ENCODE measurements at places on chromosomes 12 and 14.

DNA sequence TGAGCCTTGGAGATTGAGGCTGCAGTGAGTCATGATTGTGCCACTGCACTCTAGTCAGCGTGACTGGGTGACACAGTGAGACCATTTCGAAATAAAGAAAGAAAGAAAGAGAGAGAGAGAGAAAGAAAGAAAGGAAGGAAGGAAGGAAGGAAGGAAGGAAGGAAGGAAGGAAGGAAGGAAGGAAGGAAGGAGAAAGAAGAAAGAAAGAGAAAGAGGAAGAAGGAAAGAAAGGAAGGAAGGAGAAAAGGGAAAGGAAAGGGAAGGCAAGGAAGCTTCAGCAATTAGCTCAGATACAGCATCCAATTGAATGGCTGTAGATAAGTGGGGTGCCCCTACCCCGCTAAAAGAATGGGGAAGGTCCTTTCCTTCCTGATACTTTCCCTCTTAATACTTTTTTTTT is 9.5 kb upstream of the NAA30 start:
- DNase-seq: no peak

GRCh38 chr12:115295886-115296285 is 611.9 kb upstream of the TBX3 start:
- DNase-seq: no peak

DNA sequence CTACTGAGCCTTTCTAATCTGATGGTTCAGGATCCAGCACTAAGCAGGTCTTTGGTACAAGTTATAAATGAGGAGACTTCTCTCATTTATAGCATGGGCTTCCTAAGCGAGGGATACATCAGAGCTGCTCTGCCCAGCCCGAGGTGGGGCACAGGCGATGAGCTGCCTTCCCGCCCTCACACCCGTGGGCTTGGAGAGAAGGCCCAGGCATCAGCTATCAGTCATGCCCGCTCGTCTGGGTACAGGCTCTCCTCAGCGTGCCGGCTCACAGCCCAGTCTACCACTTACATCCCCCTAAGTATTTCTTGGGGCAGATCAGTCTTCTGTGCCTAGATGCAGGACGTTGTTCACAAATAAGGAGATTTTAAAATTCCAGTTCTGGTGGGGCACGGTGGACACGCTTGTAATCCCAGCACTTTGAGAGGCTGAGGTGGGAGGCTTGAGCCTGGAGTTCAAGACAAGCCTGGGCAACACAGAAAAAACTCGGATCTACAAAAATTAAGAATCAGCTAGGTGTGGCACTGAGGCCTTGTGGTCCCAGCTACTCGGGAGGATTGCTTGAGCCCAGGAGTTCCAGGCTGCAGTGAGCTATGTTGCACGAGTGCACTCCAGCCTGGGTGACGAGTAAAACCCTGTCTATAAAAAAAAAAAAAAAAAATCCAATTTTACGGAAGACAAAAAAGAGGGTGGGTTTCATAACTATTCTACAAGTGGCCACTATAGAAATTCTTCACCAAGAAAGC is 57.0 kb downstream of the CCDC88C start:
- DNase-seq: no peak

- no peak for DNase-seq
Observed at GRCh38 chr12:32476446-32476845, 77.1 kb downstream of the FGD4 start.

DNA sequence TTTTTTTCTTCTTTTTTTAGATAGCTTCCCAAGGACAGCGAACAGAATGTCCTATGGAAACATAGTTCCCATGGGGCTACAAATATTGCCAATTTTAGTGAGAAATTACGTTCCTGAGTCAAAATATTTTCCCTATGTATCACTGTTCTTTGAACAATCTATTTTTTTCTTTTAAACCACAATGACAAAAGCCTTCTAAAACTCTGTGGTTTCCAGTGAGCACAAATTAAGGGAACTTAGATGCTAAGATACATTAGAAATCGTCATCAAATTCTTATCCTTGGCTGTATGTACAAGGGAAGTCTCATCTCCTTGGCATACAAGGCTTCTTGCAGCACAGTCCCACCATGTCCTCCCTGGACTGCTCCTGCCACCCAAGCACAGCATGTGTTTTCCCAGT is 17.9 kb downstream of the CPM start:
- DNase-seq: no peak

DNA sequence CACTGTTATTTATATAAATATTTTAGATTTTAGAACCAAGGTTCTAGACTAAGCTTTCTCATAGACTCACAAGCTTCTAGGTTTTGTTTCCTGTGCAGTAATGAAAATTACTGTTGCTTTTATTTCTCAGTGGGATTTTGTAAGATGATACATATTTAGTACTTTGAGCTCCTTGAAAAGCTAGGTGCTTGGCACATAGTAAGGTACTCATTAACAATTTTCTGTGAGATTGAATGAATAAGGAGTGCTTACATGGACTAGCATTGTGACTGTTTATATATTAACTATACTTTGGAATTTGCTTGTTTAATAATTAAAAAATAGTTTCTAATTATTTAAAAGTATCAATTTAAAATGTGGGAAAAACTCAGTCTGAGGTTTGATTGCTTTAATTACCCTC is 85.7 kb downstream of the MIA2 start:
- no peak for DNase-seq

DNA sequence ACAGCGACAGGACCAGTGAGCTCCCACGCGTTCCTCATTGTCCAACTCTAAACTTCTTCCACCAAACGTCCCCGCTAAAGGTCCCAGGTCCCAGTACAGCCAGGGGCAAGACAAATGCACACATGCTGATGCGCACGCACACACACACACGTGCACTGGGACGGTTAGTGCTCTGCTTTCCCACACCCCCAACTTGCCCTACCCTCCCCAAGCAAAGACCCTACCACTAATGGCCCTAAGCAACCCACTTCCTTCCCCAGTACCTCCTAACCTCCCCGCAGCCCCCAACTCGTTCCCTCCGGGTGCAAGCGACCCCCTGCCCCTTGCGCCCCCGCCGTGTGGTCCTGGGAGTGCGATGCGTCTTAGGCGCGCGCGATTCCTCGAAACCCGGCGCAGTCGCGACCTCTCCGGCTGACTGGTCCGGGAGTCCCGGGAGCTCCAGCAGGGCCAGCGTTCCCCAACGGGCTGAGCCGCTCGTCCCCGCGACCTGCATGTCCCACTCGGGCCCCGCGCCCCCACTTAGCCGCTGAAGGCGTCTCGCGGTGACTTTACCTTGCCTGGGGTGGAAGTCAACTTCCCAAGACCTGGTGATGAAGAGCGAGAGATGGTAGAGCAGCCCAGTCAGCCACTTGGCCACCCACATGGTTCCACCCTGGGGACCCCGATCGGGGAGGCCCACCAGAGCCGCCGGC is 578 bp downstream of the ADAMTS20 start:
- no peak for DNase-seq

- DNase-seq: no peak
Observed at GRCh38 chr12:55676707-55677106, 31.0 kb downstream of the ITGA7 start.

- DNase-seq: no peak
Observed at GRCh38 chr14:47507861-47508260, 167.5 kb downstream of the MDGA2 start.

- no peak for DNase-seq
Observed at GRCh38 chr12:131473741-131474709, 236.9 kb upstream of the SFSWAP start.

DNA sequence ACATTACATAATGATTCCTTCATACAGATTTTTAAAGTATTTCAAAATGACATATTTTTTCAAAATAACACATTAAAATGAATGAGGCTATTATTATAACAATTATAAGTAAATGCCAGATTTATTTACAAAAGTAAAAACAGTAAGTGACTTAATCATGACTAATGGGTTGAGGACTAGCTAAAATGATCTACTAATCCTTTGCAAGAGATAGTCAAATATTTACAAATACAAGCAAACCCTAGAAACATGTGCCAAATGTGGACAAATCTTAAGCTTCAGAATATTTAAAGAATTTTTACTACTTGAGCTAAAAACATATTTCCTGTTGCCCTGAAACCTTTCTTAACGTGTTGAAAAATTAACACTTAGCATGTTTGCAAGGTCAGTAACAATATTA is 74.8 kb downstream of the KIF21A start:
- no peak for DNase-seq

GRCh38 chr12:108798551-108799221 is 58.7 kb downstream of the SSH1 start:
- DNase-seq: no peak

- DNase-seq: no peak
Observed at GRCh38 chr14:101103321-101103901, 199.9 kb upstream of the RTL1 start.

DNA sequence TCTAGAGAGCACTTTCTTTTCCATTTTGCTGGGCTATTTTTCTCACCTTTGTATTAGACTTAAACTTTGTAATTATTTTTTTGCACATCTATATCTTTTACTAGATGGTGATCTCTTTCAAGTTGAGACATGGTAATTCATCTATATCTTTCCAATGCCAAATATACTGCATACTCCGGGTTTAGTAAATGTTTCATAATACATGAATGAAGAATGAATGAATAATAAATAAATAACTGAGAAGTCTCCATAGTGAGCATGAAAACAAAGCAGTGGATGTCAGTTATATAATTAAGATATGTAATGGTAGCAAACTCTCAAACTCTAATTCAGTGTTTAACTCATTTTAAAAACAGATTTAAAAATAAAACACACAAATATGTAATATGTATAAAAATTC is 342.5 kb upstream of the KITLG start:
- DNase-seq: no peak

DNA sequence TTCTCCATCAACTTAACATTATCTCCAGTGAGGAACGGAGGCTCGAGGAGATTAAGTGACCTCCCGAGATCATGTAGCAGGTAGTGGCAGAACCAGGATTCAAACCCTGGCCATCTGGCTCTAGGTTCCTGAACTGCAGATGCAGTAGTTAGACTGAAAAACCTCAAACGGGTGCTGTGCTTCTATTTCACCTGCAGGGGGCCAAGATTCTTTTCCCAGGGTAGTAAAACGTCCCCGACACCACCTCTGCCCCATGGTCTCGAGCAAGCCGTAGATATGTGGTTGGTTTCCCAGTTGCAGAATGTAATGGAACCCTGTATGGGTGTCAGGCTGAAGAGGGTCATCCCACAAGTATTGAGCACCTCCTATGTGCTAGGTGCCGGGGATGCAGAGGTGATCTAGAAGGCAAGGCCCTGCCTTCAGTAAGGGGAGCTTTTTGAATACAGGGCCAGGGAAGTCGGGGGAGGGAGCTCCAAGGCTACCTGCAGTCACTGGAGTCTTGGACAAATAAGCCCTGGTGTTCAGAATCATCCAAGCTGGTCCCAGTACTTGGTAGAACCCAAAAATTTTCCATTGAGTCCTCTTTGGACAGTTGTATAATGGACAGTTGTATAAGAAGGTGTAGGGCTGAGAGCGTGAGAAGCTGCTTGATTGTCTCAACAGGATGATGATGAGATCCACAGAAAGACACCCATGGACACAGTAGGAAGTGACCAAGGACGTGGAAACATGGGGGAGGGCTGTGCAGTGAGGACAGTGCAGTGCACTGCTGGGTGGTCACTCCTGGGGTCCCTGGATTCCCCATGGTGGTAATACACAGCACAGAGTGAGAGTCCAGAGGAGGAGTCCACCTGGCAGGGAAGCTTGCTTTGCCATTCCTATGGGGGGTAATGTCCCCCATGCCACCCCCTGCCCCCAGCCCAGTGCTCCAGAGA is 197.2 kb downstream of the CHST11 start:
- DNase-seq: no peak

DNA sequence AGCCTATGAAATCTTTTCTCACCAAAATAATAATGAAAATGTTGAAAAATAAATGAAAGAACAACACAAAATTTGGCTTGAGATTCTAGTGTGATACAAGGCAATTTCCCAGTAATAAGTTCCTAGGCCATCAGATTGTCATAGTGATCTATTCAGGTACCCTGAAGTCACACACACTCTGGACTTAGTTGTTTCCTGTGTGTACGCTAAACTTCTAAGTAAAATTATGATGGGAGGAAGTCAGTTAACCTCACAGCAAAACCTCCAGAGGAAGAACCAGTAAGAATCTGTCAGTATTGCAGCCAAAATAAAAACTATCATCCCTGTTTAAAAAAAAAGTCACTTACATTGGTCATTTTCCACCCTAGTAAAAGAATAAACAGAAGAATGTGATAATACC is 81.9 kb downstream of the DBX2 start:
- no peak for DNase-seq

DNA sequence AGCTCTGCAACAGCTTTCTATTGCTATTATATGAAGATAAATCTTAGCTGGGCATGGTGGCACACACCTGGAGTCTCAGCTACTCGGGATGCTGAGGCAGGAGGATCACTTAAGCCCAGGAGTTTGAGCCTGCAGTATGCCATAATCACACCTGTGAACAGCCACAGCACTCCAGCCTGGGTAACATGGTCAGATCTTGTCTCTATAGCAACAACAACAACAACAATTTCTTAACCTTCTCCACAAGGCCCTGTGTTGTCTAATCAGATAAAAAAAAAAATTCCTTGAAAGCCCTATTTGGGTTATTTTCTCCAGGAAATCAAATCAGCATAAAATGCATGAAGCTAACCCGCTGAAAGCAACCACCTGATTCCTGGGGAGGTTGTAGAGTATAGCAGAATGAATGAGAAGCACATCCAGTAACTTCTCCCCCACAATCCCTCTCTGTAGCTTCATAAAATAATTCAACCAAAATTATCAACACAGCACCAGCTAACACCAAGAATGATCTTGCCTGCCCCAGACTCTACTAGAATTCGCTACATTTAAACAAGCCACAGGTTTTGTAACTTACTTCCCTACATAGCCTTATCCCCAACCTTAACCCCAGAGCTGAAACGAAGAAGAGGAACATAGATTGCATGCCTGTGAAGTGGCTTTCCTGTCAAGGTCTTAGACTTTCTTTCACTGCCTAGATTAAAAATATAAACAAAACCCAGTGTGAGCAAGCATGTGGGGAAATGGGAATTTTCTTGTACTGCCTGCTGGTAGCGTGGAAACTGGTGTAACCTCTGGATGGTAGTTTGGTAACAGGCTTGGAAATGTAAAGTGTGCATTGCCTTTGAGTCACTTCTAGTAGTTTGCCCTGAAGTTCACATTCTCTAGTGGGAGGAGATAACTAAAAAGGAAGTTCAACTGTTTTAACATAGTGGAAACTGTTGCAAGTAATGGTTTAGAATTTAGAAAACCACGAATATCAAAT is 6.0 kb upstream of the STK38L start:
- DNase-seq: no peak

DNA sequence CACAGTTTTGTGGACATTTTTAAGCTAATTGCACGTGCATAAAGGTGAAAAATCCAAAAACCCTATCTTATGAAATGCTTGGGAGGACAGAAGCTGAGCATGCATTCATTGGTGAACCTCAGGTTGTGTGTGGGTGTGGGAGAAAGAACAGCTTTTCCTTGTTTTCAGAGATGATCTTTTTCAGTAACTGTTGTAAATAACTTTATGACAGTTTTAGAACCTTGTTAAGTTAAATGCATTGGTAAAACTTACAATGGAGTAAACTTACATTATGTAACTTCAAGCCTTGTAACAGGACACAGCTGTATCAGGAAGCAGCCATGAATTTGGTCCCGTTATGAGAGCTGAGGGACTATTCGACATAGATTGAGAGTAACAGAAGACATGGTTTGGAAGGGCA is 587.4 kb downstream of the GALC start:
- DNase-seq: no peak

- no peak for DNase-seq
Observed at GRCh38 chr12:74349925-74350324, 187.7 kb upstream of the ATXN7L3B start.
